ENCODE measurements at places on chromosomes 3 and 15.

- DNase-seq = no peak
Measured at GRCh38 chr3:162370141-162370540, 873.5 kb downstream of the OTOL1 start.

DNA sequence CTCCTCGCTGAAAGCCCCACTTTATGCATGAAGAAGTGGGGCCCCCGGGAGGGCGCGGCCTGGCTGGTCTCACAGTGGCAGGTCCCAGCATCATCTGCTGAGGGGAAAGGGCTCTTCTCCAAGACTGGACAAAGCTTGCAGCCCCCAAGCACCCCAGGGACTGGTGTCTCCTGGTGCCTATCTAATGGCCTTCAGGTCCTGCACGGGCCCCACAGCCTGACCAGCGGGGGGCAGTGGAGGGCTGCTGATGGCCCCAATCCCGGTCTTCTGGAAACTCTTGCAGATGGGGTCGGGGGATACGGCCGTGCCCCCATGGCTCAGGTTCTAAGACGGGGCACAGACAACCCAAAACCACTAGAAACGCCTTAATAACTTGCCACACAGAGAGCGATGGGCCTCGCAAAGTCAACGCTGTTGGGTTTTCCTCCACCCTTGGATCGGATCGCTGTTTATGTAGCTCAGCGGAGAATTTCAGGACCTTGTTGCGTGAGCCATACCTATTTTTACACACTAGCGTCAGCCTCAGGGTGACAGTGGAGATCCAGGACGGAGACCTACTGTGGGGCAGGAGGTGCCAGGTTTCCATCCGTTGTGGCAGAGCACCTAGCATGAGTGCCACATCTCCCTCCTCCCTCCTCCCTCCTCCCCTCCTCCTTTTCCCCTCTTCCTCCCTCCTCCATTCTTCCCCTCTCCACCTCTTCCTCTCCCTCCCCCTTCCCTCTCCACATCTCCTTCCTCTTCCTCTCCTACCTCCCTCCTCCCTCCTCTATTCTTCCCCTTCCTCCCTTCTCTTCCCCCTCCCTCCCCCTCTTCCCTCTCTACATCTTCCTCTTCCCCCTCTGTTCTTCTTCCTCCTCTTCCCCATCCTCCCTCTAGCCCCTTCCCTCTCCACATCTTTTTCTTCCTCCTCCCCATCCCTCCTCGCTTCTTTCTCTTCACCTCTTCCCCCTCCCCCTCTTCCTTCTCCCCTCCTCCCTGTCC lies 79.3 kb upstream of the ALDH1L1 start:
- DNase-seq = no peak

DNA sequence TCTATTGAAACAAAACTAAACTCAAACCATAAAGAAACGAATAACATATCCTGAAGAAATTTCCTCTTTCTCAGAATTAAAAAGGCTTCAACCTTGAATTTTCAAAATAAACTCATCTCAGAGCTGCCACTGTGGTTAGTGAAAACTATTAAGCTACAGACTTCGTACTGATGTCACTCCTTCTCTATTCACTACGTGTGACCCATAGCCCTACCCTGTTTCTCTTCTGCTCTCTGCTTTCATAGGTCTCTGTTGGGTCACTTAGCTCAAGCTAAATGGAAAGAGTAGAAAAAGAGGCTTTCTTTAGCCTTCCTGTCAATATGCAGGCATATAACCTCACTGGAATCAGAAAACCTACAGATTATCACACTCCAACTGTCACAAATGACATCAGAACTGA lies 126.6 kb upstream of the MME start:
- no peak for DNase-seq

GRCh38 chr15:56244811-56245576 lies 1.3 kb upstream of the RFX7 start:
- no peak for DNase-seq

- DNase-seq = no peak
Measured at GRCh38 chr3:194691481-194692283, 6.0 kb downstream of the FAM43A start.

DNA sequence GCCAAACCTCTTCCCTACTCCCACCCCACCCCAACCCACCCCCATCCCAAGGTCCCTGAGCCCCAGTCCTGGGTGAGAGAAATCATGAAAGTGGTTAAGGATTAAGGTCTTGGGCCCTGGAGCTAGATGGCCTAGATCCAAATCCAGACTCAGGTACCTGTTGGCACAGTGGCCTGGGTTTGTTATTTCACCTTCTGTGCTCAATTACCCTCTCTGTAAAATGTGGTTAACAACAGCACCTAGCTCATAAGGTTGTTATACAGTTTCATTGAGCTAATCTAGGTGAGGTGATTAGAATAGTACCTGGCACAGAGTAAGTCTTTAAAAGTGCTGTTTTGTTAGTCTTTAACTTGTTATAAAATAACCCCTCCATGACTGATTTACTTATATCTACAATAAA lies 6.4 kb upstream of the SNUPN start:
- no peak for DNase-seq

- DNase-seq = no peak
Measured at GRCh38 chr3:81197386-81197785, 564.1 kb downstream of the GBE1 start.

GRCh38 chr3:176505878-176506621 lies 691.2 kb downstream of the TBL1XR1 start:
- no peak for DNase-seq

GRCh38 chr3:33047842-33048834 lies 48.8 kb downstream of the GLB1 start:
- no peak for DNase-seq

GRCh38 chr3:177838766-177839350 lies 641.6 kb upstream of the TBL1XR1 start:
- DNase-seq = no peak

DNA sequence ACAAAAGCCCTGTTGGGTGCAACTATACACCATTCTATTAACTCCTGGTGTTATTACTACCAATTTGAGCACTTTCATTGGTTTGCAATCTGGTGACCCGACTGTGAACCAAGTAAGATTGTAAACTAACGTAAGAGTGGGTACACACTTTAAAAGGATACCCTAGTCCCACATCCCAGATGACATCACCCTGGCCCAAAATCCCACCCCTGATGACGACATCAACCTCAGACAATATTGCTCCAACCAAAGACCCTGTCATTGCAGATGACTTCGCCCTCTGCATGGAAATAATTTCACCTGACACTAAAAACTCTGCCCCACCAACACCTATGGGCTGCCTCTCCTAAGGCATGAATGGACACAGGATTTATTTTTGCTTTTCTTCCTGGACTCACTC lies 25.6 kb upstream of the MKRN3 start:
- DNase-seq = no peak

DNA sequence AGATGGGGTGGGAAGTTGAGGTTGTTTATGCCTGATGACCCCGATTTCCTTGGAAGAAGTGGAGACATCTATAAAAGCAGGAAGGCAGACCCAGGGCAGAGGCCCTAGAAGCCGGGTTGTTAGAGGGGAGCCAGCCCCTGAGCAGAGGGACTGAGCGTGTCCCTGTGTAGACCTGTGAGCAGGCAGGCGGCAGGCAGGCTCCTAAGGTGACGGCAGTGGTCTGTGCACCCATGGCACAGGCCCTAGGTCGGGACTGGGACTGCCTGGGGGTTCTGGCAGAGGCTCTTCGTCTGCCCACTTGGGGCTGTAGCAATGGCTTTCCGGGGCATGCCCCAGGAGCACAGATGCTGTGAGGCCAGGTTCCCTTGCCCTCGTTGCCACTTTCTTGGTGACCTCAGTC lies 9.9 kb downstream of the SEMA4B start:
- DNase-seq = no peak

GRCh38 chr3:100125161-100125938 lies 11.0 kb upstream of the FILIP1L start:
- no peak for DNase-seq

GRCh38 chr3:69330891-69331400 lies 54.9 kb downstream of the FRMD4B start:
- no peak for DNase-seq

DNA sequence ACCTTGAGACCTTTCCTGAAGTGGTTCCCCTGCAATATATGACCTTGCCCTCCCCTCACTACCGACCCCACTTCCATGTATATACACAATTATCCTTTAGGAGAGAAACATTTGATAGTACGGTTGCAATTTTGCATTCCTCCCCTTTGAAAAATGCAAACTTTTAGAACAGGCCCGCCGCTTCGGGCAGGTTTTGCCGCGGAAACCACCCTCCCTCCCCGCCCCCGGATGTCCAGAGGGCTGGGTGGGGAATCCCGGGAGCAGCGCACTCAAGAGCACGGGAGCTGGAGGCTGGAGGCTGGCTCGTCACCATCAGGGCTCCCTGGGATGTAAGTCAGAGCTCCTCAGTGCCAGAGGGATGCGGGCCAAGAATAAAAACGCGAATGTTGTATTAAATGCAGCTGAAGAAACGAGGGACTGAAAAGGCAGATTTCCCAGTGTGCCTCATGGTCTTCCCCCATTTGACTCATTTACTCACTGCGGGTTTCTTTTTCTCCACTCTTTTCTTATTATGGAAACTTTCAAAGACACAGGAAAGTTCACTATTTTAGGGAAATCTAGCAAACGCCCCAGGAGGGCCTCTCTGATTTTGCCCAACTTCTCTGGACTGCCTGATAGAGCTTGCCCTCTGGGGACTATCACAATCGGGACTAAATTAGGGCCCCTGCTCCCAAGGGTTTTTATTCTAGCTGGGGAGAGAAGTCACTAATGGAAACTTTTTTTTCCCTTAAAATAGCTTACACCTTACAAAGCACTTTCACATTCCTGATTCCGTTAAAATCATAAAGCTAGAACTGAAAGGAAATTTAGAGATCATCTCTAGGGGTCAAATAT lies 2.9 kb upstream of the USP3 start:
- peak; percentile 83 for DNase-seq

GRCh38 chr3:38655708-38656300 lies 6.3 kb upstream of the SCN5A start:
- no peak for DNase-seq

GRCh38 chr3:129824926-129825541 lies 68.5 kb downstream of the TMCC1 start:
- no peak for DNase-seq

DNA sequence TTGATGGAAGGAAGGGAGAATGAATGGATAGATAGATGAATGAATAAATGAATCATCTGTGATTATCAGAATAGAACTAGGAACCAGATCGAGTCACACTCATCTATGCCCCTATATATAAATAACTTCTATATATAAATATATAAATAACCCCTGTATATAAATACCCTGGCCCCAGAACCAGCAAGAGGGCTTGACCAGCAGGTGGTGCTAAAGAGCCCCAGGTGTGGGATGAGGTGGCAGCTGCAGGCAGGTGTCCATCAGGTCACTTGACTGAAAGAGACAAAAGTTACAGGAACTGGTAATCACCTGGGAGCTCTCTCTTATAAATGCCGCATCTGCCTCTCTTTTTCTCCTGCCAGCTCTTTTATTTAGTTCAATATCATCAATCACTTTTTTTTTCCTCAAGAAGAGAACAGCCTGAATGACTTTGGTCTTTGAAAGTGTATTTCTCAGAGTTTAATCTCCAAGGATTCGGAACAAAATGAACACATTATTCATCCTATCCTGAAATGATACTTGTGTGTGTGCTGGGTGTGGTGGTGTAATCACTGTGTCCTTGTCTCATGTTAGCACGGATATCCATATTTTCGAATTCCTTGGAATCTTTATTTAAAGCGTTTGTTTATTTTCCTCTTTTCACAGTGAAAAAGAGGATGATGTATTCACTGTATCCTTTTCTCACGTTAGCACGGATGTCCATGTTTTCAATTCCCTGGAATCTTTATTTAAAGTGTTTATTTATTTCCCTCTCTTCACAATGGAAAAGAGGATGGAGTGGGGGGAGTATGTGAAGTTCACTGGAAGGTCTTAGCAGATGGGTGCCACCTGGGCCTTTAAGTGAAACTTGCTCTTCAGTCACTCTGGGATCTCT lies 35.4 kb upstream of the ATG7 start:
- peak; percentile 71 for DNase-seq

DNA sequence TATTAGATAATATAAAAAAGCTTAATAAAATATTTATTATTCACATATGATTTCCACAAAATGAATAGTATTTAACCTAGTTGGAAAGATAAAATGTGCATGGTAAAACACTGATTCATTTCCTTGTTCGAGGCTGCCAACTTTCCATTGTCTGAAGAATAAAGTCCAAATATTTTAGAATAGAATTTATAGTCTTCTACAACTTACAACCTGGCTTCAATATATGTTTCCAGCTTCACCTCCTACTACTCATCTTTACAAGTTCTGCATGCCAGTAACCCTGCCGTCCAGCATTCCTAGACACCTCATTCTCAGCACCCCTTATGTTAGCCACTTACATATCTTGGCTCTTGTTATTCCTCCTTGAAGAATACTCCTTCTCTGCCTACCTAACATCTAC lies 244.5 kb downstream of the FGF12 start:
- DNase-seq = no peak

- DNase-seq = no peak
Measured at GRCh38 chr3:55565521-55565920, 78.4 kb upstream of the WNT5A start.

DNA sequence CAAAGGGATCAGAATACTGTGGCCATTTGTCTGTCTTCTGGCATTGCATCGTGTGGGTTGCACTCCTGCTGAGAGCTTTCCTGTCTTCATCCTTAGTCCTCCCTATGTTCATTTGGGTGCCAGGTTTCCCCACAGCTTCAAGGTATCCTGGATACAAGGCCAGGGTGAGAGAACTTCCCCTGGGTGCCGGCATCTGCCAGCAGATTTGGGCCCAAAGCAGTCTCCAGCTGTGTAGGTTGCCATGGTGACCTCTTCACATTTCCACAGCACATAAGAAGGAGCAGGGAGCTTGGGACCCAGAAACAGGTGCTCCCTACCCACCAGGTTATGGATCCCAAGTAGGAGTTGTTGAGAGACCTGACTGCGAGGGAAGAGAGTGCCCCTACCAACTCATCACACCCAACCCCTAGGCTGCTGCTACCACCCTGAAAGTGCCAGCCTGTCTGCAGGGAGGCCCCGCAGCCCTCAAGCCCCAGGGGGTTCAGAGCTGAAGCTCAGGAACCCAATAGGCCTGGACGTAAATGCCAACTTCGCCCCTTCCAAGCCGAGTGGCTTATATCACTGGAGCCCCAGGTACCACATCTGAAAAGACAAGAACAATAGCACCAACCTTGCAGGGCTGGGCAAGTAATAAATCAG lies 19.9 kb downstream of the TTC21A start:
- no peak for DNase-seq

GRCh38 chr3:5463991-5464390 lies 276.5 kb downstream of the EDEM1 start:
- no peak for DNase-seq

DNA sequence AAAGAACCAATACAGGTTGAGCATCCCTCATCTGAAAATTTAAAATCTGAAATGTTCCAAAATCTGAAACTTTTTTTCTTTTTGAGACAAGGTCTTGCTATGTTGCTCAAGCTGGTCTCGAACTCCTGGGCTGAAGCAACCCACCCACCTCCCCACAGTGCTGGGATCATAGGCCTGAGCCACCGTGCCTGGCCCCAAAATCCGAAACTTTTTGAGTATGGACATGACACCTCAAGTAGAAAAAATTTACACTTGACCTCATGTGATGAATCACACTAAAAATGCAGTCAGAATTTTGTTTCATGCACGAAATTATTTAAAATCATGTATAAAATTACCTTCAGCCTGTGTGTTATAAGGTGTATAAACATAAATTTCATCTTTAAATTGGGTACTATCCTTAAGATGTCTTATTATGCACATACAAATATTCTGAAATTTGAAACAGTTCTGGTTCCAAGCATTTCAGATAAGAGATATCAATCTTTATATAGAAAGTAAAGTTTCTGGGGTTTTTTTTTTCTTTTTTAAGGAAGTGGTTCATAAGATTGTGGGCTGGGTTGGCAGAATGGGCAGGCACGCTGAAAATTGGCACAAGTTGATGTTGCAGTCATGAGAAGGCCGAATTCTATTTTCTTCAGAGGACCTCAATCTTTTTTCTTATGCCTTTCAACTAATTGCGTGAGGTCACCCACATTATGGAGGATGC lies 72.5 kb downstream of the SPRED1 start:
- no peak for DNase-seq

Data from BJ (cell line).